ENCODE measurements at places on chromosomes 3 and 15.

GRCh38 chr3:114356525-114356924 lies 62.7 kb downstream of the TIGIT start:
- no peak for DNase-seq

DNA sequence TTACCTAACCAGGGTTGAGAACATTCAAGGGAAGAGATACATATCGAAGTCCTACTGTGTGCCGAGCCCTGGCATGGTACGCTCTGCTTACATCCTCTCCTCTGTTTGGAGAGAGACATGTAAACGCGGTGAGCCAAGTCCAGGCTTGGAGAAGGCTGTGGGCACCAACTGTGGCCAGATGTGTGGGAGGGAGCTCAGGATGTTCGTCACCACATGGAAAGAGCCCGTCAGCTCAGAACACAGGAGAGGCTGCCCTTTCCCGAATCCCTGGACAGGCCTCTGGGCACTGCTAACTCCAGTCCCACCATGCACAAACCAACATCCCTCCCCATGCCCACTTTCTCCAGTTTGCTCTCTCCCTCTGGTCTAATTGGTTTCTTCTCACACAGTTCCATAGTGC lies 43.0 kb downstream of the MESD start:
- DNase-seq: no peak

DNA sequence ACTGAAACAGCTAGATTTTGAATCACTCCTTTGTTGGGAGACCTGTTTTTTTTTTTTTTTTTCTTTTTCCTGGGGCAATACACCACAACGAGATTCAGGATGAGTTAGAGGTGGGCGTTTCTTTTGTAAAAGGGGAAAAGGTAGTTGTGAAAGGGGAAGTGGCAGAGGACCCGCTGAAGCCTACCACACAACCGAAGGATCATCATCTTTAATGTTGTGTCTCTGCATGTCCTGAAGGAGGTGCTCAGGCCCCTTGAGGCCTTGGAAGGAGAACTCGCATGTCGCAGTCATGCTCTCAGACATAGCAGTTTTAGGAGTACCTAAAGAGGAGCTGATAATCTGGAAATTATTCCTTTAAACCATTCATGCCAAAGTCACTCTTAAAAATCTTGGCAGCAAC lies 137.9 kb upstream of the LRIG1 start:
- no peak for DNase-seq

GRCh38 chr3:104856741-104857140 lies 510.0 kb upstream of the ALCAM start:
- DNase-seq: no peak

DNA sequence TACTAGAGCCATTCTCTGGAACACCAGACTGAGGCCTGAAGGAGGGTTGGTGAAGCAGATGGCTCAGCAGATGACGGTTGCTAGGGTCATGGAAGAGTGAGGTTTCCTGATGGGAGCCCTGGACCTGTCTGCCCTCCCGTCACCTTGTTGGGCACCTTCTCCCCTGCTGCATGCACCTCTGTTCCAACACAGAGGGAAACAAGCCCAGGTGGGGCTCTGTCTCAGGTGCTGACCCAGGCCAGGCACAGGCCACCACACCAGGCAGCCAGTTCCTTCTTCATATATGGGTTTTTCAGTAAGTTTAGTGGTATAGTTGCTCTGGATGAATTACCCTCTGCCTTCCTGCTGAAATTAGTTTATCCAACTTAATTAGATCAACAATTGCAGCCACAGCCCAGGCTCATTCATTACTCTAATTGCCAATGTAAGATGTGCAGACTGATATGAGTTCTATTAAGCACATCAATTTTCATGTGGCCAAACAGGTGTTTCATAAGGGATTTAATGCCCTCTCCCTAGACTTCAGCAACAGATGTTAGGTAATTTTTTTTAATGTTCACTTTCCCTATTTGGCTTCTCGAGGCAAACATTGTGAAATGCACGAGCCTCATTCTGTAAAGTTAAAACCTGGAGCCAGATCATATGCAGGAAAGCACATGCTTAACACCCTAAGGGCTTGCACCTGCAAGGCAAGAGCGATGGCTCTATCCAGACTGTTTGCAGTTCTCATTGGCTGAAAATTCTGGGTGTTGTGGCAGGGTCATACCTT lies 174.8 kb downstream of the CHDH start:
- no peak for DNase-seq

DNA sequence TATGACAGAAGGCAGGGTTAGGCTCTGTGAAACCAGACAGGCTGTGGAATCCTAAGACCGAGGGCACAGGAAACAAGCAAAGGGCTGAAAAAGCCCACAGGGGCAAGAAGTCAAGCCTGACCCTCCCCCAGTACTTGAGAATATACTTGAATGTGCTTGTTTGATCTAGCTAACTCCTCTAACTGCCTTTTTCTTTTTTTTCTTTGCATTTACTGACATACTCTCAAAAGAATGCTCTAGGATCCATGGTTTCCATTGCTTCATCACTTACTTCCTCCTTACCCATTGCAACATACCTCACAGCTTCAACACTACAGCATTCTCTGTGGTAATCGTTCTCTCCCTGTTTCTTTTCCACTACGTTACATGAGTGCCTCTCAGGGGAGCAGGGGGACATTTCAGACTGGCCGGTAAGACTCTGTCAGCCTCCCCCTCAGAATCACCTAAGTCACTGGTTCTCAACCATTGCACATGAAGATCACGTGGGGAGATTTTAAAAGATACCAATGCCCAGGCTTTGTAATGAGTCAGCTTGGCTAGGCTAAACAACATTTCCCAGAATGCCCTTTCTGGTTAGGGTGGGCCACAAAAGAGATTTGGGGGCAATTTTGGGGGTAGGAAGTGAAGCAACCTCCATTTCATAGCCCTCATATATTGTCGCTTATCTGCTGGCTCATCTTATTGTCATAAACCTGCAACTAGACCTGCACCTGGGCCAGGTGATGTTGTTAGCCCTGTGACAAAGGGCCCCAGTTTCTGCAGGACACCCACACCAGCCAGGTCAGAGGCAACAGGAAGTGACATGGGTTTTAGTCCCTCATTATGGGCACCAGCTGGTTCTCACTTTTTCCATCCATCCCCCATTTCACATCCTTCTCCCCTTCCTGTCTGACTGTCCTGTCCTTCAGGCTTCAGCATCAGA lies 24.6 kb upstream of the RSL24D1 start:
- no peak for DNase-seq

DNA sequence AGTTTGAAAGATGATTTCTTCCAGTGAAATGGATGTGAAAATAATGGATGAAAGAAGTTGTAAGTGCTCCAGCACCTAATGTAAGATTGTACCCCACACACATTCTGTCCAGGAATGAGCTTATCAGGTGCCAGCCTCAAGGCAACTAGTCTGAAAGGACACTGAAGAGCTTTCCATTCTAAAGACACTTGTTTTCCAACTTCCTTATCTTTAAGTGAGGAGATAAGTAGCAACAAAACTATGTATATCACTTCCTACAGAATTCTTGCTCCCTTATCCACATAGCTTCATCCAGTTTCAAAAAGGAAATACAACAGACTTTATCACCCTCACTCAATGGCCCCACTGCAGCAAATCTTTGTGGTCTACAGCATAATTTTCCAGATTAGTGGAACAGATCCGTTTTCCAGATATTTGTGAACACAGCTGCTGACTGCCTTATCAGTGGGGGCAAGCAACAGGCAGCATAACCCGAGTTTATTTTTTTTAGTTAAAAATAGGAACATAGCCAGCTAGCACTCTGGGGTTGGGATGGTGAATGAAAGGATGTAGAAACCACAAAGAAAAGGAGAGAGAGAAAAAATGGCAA lies 60.6 kb downstream of the CD200R1L start:
- DNase-seq: no peak

DNA sequence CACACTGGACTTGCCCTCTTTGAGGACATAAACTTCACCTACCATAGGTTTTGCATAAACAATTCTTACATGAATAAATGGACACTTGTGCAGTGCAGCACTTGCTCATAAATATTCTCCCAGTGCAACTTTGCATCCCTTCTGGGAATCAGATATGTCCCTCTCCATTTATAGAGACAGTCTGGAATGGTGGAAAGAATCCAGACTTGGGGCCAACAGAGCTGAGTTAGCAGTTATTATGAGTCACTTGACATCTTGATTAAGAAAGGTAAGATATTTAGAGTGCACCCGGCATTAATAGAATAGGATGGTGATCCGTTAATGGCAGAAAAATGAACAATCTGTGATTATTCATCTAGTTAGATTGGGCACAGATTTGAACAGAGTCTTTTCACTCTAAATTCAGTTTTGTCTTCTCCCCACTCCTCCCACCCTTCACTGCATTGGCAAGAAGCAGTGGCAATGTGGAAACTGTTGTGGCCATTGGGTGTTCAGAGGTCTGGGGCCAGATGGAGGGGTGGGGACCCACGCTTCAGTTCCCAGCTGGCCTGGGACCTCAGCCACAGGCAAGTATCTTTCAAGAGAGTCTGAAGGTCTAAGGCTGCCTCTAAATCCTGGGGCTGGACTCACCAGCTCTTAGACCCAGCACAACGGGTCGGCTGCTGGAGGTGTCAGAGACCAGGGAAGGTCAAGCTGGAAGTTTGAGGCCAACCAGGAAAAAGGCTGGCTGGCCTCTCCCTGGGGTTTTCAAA lies 58.9 kb upstream of the KY start:
- DNase-seq: no peak

DNA sequence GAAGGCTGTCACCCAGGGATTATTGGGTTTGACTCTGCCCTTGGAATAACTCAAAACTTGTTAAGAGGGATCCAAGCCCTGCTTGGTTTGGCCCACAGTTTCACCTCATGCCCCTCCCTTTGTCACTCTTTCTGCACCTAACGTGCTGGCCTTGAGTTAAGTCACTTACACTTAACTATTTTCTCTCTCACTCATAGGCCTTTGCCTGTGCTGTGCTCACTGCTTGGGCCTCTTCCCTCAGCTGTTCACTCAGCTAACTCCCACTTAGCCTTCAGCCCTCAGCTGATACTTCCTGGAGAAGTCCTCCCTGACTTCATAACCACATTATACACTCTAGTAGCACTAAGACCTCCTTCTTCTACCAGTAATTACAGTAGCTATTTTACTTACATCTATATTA lies 133.3 kb downstream of the CMSS1 start:
- no peak for DNase-seq

- no peak for DNase-seq
These were observed 37.2 kb upstream of the DLG1 start for GRCh38 chr3:197335428-197336132.

DNA sequence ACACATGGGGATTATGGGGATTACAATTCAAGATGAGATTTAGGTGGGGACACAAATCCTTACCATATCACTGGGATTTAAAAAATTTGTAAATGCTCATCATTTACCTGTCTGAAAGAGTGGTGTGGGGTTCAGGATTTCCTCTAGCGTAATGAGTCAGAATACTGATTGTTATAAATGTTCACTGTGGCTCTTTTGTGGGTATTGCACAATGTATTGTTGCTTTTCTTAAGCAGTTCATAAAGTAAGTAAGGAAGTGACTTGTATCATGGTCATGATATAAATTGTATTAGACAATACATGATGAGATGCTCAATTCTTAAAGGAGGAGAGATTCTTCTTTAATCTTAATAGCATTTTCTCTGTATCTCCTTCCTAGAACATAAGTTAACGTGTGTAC lies 262.1 kb downstream of the CNTN4 start:
- no peak for DNase-seq

DNA sequence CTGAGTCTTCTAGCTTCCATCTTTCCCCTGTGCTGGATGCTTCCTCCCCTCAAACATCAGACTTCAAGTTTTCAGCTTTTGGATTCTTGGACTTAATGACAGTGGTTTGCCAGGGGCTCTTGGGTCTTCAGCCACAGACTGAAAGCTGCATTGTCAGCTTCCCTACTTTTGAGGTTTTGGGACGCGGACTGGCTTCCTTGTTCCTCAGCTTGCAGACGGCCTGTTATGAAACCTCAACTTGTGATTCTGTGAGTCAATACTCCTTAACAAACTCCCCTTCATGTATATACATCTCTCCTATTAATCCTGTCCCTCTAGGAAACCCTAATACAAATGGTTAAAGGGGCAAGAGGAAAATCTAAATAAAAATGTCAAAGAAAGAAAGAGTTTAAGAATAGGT lies 100.1 kb downstream of the ABI3BP start:
- DNase-seq: no peak

Measured in esophagus squamous epithelium (tissue), 5 donors.